Effector CD8-positive, alpha-beta T cell (primary cell): ENCODE measurements at places on chromosomes 7 and 10.
A peak's percentile ranks its signal among the peaks of the same experiment; 100 is the strongest.

GRCh38 chr10:101993651-101994200 lies 62.2 kb downstream of the ARMH3 start:
- no peak for DNase-seq

- no peak for DNase-seq
These were observed 12.1 kb upstream of the ZNF107 start for GRCh38 chr7:64653721-64654401.

DNA sequence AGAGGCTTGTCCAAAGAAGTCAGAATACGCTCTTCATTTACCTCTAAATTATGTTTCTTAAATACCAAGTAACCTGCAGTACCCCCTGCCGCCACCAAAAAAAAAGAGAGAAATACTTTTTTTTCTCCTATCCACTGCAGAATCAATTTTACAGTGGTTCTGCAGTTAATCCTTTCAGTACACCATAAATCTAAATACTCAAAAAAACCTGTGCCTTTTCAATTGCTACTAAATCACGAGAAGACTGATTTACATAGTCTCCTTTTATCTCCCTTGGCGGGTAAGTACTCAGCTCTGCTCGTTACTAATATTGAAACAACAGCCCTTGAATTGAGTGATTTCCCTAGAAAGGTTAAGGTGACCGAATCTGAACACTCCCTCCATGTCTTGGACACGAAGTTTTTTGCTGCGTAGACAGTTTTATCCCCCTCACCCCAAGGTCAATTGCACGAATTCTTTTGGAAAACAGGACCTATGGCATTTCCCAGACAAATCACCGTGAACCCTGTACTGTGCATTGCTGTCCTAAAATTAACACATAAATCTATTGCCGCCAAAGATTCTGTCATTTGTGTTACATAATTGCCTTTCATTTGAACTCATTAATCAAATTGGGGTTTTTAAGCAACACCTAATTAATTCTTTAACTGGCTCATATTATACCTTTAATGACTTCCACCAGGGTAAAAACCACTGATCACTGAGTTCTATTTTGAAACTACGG lies 512 bp upstream of the VIM start:
- DNase-seq = peak; percentile 4

- no peak for DNase-seq
These were observed 1.9 kb downstream of the UBN2 start for GRCh38 chr7:139232904-139233303.

- DNase-seq = no peak
These were observed 123.8 kb upstream of the PRPS1L1 start for GRCh38 chr7:18151422-18151821.

- DNase-seq = no peak
These were observed 877 bp upstream of the NOD1 start for GRCh38 chr7:30479202-30480120.

- no peak for DNase-seq
These were observed 108.0 kb downstream of the MKX start for GRCh38 chr10:27637601-27638000.

- no peak for DNase-seq
These were observed 242.9 kb upstream of the CXCL12 start for GRCh38 chr10:44627591-44628354.

DNA sequence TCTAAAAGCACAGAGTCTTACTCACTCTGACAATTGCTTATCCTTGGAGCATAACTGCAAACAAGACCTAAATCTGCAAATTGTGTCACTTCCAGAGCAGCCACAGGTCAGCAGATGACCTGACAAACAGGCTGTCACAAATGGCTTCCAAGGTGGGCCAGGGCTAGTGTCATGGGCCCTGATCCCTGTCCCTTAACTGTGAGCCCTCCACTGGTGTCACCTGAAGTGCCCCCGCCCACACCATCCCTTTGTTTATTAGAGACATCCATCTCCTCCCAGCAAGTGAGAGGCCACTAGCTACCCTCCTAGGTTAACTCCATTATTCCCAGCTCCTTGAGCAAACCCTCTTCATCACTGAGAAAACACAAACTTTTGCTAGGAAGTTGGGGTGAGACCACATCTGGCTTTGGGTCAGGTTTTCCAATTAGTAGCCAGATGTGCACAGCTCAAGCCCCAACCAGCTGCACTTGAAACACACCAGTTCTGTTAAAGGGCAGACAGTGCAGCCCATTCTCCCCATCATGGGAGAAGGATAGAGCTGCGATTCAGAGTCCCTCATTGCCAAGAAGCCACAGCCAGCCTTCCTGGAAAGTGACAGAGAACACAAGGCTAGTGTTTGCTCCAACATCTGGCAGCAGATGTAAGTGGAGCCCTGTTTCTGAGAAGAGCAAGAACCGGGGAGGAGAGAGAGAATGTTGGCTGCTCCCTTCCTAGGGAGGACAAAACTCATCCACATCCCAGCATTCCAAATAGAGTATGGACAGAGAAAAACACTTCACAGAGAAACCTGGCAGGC lies 75.7 kb upstream of the NANOS1 start:
- no peak for DNase-seq

GRCh38 chr7:140349144-140349771 lies 49.1 kb downstream of the SLC37A3 start:
- no peak for DNase-seq

- DNase-seq = no peak
These were observed 271.7 kb upstream of the MKLN1 start for GRCh38 chr7:131056007-131056406.

DNA sequence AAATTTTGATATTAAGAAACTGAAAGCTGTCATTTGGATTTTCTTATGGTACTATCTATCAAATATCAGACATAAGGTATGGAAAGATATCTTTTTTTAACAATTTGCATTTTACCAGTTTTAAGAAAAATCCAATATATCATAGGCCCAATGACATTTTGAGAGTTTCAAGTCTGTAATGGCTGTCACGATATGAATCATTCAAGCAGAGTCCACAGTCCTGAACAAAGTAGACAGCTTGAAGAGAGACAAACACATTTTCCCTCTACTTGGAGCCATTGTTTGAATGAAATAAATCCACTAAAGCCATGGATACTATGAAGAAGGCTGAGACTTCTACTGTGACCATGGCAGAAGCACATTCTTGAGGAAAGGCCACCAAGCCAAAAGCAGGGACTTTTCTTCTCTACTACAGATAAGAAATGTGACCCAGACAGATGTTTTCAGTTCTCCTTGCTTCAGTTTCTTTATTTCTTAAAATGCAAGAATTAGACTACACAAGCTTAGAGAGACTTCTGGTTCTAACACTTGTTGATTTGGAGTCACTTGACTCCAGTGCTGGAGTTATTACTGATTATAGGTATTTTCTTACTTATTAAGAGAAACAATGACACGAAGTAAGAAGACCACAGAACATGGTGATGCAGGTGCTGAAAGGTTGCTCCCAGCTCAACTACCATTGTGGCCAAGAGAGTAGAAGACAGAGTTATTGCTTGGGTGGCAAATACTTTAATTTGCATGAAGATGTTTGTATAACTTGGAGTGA lies 429.1 kb downstream of the KIF20B start:
- no peak for DNase-seq

- no peak for DNase-seq
These were observed 196.0 kb upstream of the GRB10 start for GRCh38 chr7:50978633-50979215.

DNA sequence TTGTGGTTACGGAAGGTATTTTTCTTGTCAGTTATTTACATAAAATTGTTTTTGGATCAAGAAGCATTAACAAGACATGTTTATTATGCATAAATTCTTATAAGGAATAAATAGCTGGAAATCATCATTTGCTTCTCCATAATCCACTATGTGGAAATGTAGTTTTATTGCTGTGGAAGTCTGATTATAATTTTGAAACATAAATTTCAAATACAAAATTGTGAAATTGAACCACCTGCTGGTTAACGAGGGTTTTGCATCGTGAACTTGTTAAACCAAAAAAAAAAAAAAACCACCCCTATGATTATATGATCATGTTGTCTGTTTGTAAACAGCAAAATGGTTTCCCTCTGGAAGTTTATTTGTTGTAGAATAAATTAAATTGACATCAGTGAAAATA lies 25.9 kb downstream of the ABRAXAS2 start:
- no peak for DNase-seq

GRCh38 chr7:142188846-142189245 lies 69.0 kb downstream of the PRSS58 start:
- no peak for DNase-seq

- DNase-seq = no peak
These were observed 27.6 kb downstream of the NPS start for GRCh38 chr10:127576740-127577161.

DNA sequence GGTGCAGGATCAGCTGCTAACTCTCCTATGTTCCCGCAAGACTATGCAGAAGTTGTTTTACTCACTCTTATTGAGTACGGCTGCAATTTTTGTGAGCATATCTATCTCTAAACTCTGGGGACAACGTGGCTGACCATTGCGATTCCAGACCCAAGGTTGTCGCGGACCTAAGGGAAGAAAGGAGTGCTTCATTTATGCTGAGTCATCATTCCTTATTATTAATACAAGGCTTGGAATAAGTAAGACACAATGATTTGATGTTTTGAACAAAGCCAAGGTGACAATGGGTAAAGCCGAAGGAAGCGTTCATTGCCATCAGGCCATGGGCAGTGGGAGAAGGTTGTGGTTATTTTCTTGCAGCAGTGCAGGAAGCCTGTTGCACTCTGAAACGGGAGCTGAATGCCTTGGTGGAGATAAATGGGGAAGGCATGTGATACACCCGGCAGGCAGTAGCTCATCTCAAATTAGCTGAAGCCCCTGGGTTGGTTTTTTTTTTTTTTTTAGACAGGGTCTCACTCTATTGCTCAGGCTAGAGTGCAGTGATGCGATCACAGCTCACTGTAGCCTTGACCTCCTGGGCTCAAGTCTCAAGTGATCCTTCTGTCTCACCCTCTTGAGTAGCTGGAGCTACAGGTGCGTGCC lies 605.7 kb downstream of the TYW1 start:
- no peak for DNase-seq

- DNase-seq = no peak
These were observed 13.8 kb downstream of the PSAP start for GRCh38 chr10:71837098-71837827.
